ENCODE measurements at places on chromosomes 4 and X.

DNA sequence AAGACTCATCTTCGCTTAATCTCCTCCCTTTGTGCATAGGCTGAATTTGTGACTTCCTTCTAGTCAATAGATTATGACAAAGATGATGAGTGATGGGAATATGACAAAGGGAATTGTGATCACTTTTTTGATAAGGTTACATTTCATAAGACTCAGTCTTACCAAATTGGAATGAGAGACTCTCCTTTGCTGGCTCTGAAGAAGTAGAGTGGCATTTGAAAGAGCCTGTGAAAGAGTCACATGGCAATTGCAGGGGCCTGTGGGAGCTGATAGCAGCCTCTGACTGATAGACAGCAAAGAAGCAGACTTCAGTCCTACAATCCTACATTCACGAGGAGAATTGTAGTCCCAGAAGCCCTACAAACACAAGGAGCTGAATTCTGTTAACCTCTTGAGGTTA is 44.9 kb upstream of the ADAMTS3 start:
- DNase-seq = no peak

DNA sequence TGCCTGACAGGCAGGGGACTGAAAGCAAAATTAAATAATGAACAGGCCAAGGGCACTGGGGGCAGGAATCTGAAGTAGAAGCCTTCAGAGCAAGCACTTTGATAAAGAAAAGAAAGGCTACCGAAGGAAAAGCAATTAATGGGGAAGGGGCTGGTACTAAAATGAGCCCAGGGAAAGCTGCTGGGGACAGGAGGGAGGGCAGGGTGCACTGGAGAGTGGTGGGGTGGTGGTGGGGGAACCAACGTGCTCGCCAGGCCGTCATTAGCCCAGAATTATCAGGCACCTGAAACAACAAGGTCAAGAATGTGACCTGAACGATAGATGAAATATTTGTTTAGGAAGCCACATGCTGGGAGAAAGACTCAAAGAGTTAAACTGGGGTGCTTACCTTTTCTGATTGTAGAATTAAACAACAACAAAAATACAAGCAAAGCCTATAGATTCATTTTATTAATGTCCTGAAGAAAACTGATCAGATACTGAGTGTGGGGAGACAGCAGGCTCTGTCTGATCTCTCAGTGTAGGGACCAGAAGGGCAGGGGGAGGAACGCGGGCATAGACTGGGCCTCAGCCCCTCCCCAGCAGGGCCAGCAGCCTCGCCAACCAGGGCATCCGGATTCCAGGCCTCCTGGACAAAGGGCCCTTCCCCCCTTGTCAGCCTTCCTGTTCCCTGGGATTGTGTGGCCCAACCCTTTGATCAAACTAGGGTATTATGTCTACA is 239.7 kb upstream of the KLF3 start:
- DNase-seq = no peak

DNA sequence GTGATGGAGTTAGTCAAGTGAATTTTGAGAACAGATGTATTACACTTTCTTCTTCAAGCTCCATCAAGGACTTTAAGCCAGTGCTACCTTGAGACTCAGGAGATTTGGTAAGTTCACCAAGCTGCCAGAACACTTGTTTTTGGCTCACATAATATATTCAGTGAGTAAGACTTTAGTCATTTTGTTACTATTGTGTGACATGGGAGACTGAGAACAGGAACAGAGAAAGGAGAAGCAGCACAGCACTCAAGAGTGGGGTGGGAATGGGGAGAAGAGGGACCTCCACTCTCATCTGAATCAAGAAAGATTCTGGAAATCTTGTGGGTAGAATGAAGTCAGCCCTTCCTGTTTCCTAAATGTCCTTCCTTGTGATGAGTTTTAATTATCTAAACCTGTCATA is 87.3 kb upstream of the TET2 start:
- peak; percentile 6 for DNase-seq

DNA sequence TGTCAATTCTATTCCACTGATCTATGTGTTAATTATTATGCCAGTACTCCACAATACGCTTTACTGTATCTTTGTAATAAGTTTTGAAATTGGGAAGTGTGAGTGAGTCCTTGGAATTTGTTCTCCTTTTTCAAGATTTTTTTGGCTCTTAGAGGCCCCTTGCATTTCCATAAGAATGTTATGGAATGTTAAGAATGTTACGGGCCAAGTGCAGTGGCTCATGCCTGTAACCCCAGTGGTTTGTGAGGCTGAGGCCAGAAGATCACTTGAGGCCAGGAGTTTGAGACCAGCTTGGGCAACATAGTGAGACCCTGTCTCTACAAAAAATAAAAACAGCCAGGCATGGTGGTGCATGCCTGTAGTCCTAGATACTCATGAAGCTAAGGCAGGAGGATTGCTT is 167.6 kb upstream of the CXorf66 start:
- DNase-seq = no peak

DNA sequence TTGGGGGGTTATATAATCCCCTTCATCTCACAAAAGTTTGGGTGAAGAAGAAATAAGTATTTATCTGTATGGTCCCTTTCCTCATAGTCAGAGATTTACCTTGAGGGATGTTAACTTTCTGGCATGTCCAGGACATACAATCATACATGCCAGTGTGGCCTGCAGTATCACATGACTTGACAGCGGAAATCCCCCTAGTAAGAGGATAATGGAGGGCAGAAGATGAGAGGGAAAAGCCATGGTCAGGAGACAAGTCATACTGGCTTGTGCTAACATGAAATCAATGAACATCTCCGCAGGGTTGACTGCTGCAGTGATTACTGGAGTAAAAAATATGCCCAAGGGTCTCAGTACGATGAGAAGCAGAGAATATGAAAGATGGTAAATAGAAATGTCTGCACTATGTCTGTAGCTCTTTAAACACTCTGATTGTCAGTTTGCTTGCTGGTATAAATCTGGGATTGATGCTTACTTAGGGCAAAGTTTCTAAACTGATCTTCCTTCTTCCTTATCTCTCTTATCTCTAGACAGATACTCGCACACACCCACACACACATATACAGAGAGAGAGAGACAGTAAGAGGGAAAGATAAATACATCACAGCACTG is 1385.6 kb upstream of the ADGRL3 start:
- no peak for DNase-seq

DNA sequence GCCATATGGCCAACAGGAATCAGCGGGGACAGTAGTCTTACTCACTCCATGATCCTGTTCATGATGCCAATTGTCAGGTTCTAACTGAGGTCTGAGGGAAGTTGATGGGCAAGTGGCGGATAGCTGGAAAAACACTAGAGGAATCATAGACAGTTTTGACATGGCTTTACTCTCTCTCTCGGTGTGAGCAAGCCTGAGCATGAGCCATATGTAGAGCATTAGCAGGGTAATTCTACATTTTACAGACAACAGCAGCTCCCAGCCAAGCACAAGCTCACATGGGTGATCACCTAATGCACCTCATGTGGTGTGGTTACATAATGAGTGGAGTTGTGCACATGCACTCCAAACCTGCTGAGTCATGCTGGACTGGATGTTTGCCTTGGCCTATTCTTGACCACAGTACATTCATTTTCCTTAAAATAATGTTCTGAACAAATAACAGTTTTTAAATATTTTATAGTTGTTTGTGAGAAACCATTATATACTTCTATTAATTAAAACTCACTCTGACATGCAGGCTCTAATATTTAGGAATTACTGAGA is 429.2 kb downstream of the GPAT3 start:
- no peak for DNase-seq

DNA sequence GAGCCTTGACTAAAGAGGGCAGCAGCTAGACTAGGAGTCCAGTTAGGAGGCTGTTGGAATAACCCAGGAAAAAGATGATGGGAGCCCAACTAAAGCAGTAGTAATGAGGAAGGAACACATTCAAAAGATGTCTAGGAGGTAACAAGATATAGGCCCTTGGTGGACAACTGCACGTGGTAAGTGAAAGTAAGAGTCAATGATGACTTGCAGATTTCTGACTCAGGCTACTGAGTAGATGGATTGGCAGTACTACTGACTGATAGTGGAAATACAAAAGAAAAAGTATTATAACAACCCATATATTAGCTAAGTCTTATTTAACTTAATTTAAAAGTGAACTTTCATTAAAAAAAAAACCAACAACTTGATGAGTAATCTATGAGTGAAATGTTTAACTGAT is 74.0 kb downstream of the PAK3 start:
- DNase-seq = no peak

GRCh38 chr4:125714845-125715244 is 400.1 kb downstream of the FAT4 start:
- DNase-seq = no peak

DNA sequence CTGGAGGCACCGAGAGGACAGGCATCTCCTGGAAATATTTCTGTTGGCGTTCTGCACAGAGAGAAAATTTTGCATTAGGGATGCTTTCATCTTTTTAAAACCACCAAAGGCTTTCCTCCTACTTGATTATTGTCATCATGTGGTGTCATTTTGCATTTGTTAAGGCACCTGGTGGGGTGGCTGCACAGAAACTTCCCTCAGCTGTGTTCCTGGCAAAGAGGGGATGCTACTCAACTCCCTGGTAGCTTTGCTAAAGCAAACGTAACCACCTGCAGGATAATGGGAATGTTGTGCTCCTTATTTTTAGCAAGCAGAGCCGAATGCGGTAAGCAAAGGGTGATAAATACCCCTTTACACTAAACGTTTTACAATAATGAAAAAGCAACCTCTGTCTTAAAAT is 229.8 kb downstream of the STIM2 start:
- DNase-seq = no peak

DNA sequence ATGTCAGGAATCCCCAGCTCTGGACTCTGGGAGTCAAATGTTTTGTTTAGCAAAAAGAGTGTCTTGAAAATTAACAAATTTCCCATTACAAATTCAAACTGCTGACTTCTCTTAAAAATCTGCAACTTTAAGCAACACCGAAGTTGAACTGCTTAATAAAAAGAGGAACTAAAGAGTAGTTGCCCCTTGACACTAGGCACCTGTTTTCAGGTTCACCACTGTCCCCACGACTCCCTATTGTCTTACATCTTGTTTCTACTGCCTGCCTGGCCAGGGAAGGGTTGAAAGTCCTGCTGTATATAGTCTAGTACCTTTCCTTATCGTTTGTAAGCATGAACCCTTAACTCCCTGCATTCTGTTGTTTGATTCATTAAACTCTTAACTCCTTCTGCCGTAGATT is 173.9 kb downstream of the SCFD2 start:
- DNase-seq = no peak

GRCh38 chr4:78953769-78954666 is 14.8 kb upstream of the PAQR3 start:
- no peak for DNase-seq

GRCh38 chrX:50470103-50471031 is at the start of gene DGKK:
DGKK (minus strand) TSS chrX:50470825; CDS start chrX:50470678, 147 bp downstream.
- no peak for DNase-seq

DNA sequence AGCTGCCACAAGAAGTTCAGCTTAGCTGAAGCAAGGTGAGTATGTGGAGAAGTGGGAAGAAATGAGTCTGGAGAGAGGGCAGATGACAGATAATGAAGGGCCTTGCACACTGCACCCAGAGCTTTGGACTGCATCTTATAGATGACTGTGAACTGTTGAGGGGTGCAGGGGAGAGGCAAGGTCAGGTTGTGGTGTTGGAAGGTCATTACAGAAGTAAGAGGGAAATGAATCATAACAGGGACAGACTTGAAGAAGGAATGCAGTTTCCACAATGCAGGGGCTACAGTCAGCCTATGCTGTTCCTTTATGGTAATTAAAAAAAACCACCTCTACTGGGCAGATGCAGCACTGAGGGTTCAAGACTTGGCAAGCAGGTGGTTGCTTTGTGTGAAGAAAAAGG is 4.8 kb upstream of the IGFBP7 start:
- no peak for DNase-seq

GRCh38 chr4:166044871-166045270 is 171.8 kb downstream of the TLL1 start:
- DNase-seq = no peak

GRCh38 chrX:152810403-152810802 is 20.2 kb downstream of the CETN2 start:
- no peak for DNase-seq

GRCh38 chr4:183241322-183241640 is 78.8 kb downstream of the CLDN22 start:
- DNase-seq = no peak

DNA sequence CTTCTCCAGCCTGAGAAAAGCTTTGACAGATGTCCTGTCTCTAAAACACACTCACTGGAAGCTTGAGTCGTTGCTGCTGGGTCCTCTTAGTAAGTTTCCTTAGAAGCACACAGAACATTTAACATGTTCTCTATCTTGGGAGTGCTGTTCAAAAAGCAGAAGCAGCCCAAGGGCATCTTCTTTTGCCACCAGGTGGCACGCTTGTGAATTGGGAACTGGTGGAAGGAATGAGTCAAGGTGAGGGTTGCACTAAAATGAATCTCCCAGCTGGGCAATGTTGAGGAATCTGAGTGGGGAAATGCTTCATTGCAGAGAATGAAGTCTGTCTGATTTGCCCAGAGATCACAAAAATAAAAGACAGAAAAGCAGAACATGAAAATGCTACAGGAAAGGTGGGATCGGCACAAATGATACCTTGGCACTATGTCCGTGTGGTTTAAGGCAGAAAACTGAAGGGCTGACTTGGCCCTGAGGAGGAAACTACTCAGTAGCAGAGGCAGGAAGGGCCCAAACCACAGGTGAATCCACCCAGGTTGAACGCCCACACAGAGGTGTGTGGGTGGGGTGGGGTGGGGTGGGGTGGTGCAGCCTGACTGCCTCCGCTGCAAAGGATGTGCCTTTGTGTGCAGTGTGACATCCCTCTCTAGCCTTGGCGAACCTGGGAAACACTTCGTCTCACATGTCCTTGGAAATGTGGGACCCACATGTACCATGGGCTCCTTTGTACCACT is 26.0 kb downstream of the KIT start:
- peak; percentile 52 for DNase-seq

- no peak for DNase-seq
These were observed 94.5 kb downstream of the NAF1 start for GRCh38 chr4:163072222-163072621.

DNA sequence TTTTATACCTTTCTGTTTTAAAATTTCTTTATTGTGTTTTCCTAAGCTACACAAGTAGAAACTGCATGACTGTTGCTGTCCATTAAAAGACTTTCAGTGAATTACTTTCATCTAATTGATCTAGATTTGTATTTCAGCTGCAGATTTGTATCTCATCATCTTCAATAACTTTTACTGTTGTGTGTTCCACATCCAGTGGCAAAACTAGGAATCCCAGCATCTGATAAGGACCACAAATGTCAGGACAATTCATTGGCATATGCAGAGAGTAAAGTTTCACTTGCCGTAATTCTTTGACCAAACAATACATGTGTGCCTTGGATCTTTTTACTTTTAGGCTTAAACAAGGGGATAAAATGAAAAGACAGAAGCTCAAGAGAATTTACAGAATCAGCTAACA is 112.6 kb downstream of the FBXO8 start:
- DNase-seq = no peak

- no peak for DNase-seq
These were observed 2.3 kb downstream of the XKRX start for GRCh38 chrX:100926453-100926852.

- no peak for DNase-seq
These were observed 102.0 kb downstream of the TSPAN5 start for GRCh38 chr4:98556451-98556850.

GRCh38 chr4:149048451-149049143 is 606.4 kb upstream of the NR3C2 start:
- DNase-seq = no peak

- no peak for DNase-seq
These were observed 28.7 kb downstream of the IL13RA1 start for GRCh38 chrX:118756101-118756500.

Data from stimulated activated CD4-positive, alpha-beta T cell treated with anti-CD3 and anti-CD28 coated beads, Interleukin-1b, Interleukin-23, amount 100 ng/mL, for 48 hours (primary cell).